Stimulated activated CD8-positive, alpha-beta memory T cell treated with anti-CD3 and anti-CD28 coated beads, Interleukin-2, amount 100 ng/mL, for 1 hour (primary cell): ENCODE measurements at places on chromosomes 6 and 20.

DNA sequence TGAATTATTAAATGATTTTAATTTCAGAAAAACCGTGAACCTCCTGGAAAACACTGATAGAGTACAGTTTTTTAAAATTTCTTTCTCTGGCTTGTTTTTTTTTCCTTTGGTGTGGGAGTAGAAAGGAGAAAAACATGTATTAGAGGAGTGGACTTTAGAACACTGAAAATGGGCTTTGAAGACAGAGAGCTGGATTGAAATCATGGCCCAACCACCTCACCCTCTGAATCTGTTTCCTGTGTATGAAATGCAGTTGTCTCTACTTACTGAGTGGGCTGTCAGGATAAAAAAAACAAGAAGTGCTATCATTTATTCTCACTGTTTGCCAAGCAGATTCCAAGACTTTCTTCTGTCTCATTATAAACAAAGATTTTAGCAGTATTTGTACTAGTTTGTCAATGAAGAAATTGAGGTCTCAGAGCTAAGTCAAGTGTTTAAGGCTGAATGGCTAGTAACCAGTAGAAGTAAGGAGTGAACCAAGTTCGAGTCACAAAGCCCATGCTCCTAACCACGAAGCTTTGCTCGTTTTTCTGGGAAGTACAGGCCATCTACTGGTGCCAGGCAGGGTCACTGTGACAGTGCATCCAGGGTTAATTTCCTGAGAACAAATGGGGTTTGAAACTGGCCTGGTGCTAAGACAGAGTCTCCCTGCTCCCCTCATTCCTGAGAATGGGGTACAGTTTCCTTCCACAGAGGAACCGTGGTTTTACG lies 256.4 kb downstream of the TMEM242 start:
- no peak for DNase-seq

DNA sequence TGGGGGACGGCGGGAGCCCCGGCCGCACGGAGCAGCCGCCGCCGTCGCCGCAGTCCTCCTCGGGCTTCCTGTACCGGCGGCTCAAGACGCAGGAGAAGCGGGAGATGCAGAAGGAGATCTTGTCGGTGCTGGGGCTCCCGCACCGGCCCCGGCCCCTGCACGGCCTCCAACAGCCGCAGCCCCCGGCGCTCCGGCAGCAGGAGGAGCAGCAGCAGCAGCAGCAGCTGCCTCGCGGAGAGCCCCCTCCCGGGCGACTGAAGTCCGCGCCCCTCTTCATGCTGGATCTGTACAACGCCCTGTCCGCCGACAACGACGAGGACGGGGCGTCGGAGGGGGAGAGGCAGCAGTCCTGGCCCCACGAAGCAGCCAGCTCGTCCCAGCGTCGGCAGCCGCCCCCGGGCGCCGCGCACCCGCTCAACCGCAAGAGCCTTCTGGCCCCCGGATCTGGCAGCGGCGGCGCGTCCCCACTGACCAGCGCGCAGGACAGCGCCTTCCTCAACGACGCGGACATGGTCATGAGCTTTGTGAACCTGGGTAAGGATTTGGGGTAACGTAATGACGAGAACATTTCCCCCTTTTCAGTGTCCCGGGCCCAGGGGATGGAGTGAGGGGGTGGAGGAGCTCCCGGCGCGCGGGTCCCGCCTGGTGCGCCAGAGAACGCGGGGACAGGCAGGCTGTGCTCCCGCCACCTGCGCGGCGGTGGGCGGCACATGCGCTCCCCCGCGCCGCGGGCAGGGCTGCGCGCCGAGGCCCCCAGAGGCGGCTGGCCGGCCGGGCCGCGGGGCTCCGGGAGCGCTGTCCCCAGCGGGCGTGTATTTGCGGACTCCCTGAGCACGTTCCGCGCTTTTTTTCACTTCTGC lies 1.4 kb downstream of the BMP6 start:
- no peak for DNase-seq

GRCh38 chr6:72657407-72658197 lies 35.7 kb downstream of the KCNQ5 start:
- no peak for DNase-seq

GRCh38 chr6:165820934-165821333 lies 157.9 kb upstream of the PDE10A start:
- DNase-seq, result no peak

DNA sequence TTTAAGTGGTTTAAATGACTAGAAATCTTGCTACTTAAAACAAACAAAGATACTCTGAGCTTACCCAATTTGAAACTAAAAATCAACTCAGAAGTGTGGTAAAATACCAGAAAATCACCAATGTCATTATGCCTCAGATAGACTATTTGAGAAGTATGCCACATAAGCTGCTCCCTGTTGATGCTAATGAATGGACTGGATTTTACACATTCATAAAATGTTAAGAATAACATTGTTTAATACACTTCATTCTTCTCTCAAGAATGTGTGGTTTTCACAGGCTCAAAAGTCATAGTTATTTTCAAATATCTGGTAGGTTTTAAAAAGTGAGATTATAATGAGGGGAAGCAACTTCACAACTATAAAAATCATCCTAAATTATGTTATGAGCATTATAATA lies 170.6 kb downstream of the TASP1 start:
- DNase-seq, result no peak

- no peak for DNase-seq
These were observed 12.4 kb upstream of the TFAP2C start for GRCh38 chr20:56616716-56617115.

GRCh38 chr6:1346101-1346500 lies 34.2 kb downstream of the FOXQ1 start:
- DNase-seq, result no peak

- no peak for DNase-seq
These were observed 65.0 kb upstream of the MAP3K4 start for GRCh38 chr6:160926281-160927276.

- no peak for DNase-seq
These were observed 1.1 kb downstream of the AGPAT4 start for GRCh38 chr6:161272635-161273273.

GRCh38 chr6:113306552-113307145 lies 550.5 kb upstream of the MARCKS start:
- no peak for DNase-seq

- no peak for DNase-seq
These were observed 291.6 kb downstream of the TSHZ2 start for GRCh38 chr20:53263554-53264438.

DNA sequence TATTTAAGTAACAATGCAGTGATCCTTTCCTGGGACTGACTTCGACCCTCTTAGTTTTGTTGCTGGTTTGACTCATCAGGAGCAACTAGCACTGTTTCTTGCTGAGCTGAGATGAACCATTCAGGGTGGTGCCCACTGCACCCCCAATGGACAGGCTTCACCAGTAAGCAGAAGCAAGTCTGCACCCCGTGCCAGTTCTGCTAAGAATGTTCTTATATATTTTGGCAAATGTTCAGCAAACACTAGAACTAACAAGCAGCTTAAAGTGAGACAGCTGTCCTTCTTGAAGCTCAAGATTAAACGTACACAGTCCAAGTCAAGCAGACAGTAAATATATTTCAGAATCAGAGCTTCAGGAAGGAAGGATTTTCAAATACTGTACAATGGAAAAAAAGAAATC lies 561.3 kb upstream of the CDH4 start:
- DNase-seq, result no peak

DNA sequence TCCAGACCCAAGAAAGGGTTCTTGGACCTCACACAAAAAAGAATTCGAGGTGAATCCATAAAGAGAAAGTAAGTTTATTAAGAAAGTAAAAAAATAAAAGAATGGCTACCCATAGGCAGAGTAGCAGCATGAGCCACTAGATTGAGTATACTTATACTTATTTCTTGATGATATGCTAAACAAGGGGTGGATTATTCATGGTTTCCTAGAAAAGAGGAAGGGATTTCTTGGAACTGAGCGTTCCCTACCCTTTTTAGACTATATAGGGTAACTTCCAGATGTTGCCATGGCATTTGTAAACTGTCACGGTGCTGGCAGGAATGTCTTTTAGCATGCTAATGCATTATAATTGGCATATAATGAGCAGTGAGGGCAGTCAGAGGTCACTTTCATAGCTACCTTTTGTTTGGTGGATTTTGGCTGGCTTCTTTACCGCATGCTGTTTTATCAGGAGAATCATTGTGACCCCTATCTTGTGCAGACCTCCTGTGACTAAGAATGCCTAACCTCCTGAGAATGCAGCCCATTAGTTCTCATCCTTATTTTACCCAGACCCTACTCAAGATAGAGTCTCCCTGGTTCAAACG lies 44.3 kb downstream of the TENT5A start:
- no peak for DNase-seq

GRCh38 chr6:159976686-159977254 lies 7.9 kb downstream of the IGF2R start:
- no peak for DNase-seq

- DNase-seq, result no peak
These were observed 11.5 kb upstream of the SCP2D1 start for GRCh38 chr20:18802012-18802634.

DNA sequence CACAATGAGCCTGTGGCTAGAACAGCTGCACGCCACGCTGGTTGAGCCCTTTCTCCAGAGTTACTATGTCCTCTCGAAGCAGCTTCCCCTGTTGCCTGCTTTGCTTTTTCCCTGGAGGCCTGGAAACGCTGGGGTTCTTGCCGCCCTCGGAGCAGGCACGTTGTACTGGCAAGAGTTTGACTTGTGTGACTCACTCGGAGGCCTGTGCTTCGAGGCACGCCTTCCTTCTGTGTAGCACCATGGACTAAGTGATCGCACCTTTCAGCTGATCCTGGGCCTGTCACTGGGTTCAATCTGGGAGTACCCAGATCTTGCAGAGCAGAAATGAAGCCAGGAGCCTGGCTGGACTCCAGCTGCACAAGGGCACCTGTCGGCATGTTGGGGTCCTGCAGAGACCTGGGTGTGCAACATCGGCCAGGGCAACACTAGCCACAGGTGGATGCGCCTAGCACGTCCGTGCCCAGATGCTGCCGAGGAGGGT lies 5.2 kb downstream of the INSM1 start:
- no peak for DNase-seq

DNA sequence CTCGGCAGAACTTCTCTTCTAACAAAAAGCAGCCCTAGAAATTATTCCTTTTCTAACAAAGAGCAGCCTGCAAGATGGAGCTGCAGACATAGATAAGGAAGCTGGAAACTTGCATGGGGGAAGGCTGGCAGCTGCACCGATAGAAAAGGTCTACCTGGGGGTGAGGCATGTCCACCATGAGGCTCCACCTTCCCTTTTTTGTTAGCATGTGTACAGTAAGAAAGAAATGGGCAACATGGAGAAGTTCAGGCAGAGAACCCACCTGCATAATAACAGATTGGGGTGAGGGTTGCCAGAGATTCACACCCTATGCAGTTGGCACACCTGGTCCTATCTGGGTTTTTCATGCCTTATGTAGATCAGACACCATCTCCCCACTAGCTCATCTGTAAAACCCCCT lies 25.4 kb downstream of the ZNF311 start:
- no peak for DNase-seq

DNA sequence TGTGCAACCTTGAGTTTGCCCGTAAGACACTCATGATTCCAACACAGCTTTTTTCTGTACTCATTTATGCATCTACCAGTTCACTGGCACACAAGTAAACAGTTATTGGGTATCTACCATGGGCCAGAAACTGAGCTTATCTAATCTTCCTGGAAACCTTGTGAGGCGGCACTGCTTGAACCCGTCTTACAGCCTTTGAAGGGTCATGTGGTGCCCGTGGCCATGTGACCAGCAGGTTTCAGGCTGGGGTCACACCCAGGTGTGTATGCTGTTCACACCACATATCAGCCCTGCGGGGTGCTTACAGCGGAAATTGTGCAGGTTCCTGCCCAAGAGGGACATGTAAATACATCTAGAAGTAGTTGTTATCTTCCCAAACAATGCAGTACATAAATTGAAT lies 6.1 kb downstream of the THBD start:
- DNase-seq, result no peak

DNA sequence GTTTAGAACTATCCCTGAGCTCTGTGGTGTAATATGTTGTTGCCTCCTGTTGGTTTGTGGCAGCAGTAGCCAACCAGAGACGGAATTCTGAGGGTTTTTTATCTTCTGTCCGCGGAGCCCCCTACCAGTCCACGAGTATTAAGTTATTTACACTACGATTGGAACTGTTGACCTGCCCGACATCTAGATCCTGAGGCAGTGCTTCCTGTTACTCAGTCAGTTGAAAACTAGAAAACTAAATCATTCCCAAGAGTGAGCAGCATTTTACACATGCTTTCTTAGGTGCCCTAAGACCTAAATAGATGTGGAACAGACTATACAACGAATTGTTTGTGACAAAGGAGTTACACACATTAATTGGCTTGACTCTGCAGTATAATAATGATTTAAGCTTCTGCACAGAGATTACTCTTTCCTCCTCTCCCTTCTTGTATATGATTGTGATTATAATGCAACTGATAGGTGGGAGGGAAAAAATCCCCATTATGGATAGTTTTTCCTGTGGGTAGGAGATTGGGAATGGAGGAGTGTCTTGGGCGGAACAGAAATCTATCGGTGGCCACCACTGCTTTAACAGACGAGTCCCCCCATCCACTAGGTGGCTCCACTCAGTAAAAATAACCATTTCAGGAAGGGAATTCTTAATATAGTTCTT lies 1.7 kb downstream of the LOC128125822 start:
- no peak for DNase-seq

- DNase-seq, result no peak
These were observed 125.2 kb upstream of the RALGAPA2 start for GRCh38 chr20:20837574-20838021.
